EL (cell line): ENCODE measurements at places on chromosomes 13 and 19.

GRCh38 chr19:4064496-4065260, 2.0 kb downstream of the ZBTB7A start:
- peak; percentile 37 for DNase-seq

GRCh38 chr19:40923934-40924391, 41.9 kb upstream of the CYP2A7 start:
- no peak for DNase-seq

DNA sequence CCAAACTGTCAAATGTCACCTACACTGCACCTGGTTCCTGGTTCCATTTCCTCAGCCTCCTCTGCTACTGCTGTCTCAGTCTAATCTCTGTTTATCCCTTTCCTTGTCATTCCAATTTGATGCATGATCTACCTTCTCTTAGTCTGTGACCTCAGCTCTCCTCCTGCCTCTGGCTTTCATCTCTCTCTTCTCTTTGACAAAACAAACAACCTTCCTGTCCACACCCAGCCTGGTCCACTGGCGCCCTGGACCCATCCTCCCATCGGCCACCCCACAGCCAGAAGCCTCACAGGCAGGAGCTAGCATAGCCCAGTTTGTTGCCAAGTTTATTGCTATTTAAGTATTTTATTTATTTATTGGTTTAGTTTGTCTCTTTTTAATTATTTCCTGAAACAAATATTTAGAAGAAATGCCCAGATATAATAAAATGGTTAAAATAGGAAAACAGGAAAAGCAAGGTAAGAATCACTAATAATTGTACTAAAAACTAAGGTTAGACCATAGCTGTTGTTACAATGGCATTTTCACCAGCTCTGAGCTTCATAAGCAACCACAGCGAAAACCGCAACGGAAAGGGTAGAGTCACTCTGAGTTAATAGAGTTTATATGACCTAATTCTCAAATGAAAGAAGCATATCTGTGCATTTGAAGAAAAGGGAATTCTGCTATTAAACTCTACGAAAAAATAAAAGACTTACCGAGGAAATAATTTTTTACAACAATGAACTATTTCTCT, 68.6 kb downstream of the EFNB2 start:
- no peak for DNase-seq

DNA sequence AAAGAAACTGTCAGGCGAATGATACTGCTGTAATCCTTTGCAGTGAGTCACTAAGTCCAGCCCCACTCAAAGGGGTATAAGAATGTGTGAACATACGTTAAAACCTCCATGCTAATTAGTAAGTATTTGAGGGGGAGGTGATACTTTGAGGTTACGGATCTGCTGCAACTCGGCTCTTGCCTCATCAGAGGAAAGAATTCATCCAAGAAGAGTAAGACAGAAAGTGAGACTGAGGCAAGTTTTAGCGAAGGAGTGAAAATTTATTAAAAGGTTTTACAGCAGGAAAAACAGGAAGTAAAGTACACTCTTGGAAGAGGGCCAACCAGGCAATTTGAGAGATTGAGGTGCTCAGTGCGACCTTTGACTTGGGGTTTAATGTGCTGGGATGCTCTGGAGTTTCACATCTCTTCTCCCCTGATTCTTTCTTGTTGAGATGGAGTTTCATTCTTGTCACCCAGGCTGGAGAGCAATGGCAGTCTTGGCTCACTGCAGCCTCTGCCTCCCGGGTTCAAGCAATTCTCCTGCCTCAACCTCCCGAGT, 9.8 kb downstream of the CLEC4M start:
- DNase-seq = no peak

GRCh38 chr13:23175920-23176319, 4.9 kb upstream of the SGCG start:
- no peak for DNase-seq

DNA sequence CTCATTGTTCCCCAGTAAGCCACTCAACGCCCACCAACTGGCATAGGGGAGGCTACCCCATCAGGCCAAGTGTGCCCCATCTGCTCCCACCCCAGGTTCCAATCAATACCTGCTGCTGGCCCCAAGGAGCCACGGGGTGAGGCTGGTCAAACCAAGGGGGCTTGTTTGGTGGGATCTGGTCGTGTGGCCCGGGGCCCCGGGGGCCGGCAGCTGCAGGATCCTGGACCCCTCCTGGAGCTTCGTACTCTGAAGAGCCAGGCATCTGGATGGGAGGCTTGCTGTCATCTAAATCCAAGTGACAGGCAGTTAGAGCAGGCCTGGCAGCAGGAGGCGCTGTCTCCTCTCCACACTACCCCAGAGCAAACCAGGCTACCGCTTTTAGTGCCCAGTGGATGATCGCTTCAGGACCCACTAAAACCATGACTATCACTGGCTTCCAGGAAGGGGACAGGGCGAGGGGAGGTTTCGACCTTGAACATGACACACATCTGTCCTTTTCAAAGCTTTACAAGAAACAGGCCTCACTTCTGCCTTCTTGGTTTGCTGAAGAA, 14.2 kb downstream of the CHERP start:
- DNase-seq = no peak

DNA sequence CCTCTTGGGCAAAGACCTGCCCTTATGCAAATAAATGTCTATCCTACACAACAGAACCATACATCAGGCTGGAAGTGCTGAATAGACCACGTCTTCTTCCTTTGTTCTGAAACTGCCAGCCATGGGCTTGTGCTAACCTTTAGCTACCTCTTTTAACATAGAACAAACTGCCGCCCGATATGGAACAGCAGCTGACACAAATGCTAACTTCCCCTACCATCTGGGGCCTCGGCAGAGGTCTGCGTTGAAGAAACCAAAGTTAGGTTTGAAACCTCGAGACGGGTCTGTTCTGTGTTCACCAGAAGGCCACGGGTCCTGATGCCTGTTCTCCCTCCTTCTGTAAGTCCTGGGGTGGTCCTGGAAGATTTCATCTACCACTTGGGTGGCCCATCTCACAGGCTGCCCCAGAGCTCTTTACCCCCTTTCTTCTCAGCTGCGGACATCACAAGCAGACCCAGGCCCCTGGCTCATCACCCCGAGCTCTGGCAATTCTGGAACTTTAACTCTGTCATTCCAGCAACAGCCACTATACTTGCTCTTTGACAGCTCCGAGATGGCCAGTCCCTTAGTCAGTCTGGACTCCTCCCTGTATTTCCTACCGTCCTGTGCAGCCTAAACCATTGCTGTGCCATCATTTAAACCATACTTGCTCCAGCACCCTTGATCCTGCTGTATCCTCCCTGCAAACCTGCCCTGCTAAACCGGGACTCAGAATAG, 146.7 kb downstream of the USP12 start:
- DNase-seq = no peak

GRCh38 chr13:97101912-97102708, 107.8 kb upstream of the OXGR1 start:
- no peak for DNase-seq

DNA sequence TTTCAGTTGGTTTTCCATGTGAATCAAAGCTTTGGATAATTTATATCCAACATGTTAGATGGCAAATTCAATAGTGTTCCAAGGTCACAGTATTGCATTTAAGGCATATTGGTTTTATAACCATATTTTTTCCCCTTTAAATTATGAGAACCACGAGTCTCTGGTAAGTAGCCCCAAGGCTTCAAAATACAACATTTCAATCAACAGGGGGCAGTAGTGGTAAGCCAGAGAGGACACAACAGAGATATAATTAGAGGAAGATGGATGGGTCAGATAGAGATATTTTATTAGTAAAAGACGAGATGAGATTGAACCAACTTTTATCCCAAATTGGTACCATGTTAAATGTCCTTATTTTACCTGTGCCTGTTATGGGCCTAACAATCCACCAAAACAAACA, 53.1 kb downstream of the KL start:
- DNase-seq = no peak

GRCh38 chr13:85031771-85032170, 767.4 kb downstream of the SLITRK6 start:
- no peak for DNase-seq

GRCh38 chr13:103614761-103615160, 548.5 kb upstream of the SLC10A2 start:
- no peak for DNase-seq

- no peak for DNase-seq
These were observed 215.7 kb downstream of the ATP8A2 start for GRCh38 chr13:25587326-25587980.

GRCh38 chr13:114008964-114009589, 35.2 kb upstream of the C13orf46 start:
- no peak for DNase-seq
